ENCODE measurements at places on chromosomes 2 and 18.

DNA sequence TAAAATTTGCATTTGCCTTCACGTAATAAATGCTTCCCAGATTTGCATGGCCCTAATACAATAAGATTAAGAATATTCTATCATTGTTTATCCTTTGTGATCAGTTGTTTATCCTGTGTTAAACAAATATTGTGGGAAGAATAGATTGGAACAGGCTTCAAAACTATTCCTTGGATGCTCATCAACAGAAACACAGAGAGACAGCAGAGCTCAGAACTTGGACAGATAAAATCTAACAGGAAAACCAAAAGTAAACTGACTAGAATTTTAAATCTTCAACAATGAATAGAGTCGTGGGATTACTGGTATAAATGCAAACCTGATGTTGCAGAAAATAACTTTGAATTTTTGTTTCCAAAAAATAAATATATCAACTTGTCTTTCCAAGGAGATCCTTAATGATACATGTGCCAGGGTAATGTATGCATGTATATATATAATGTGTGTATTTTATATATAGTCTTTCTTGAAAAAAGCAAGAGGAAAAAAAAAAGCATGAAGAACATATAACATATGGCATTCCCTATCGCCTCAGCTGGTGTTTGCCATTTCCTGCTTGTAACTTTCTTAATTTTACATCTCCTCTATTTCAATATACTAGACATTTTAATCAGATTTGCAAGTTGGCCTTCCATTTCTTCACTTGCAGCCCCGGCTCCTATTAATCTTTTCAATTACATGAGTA lies 59.9 kb upstream of the TANK start:
- no peak for DNase-seq

GRCh38 chr18:49786019-49786720 lies 27.2 kb downstream of the ACAA2 start:
- DNase-seq, result no peak

GRCh38 chr2:173288561-173288960 lies 66.1 kb upstream of the CDCA7 start:
- DNase-seq, result peak; percentile 82

- peak; percentile 34 for DNase-seq
Measured at GRCh38 chr2:232420463-232421188, 14.0 kb downstream of the ALPG start.

DNA sequence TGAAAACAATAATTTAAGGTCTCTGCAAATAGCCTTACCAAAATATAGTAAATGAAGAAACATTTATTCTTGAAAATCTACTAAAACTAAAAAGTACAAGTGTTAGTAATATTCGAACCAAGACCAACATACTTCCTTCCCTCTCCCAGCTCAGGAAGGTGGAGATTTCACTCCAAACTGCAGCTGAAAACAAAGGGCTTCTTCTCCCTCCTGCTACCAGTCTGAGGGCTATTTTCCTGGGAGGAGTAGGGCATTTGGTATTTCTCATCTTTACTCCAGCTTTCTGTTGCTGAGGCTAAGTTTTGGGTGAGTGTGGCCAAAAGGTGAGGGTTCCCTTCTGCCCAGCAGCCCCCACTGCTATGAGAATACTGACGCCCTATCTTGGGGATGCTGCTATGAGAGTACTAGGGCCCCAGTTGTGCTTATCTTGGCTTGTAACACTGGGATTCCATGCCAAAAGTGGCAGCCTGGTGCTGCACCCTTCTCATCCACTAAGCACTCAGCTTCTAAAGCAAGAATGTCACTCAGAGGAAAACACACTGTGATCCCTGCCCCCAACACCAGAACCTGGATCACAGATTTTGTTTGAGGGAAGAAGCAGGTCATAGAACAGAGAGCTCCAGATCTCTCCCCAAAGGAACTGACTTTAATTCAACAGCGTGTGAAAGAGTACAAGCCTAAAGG lies 130.7 kb upstream of the KLF7 start:
- no peak for DNase-seq

DNA sequence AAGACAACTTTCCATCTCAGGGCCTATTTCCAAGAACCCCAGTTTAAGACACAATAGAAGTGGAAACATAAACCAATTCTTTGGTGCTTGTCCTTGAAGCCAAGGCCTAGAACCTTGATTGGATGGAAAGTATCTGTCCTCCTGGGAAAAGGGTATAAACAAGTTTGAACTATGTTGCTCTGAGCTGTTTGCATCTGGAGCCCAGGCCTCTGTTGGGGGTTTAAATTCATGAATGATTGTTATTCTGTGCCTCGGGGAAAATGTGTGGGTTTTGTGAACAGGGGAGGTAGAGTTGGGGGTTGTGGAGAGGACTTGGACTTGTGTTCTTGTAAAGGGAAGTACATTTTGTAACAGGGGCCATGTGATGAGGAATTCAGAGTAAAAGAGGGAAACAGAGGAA lies 406.1 kb downstream of the SLC4A3 start:
- no peak for DNase-seq

GRCh38 chr2:147543056-147543455 lies 301.8 kb upstream of the ACVR2A start:
- peak; percentile 48 for DNase-seq

DNA sequence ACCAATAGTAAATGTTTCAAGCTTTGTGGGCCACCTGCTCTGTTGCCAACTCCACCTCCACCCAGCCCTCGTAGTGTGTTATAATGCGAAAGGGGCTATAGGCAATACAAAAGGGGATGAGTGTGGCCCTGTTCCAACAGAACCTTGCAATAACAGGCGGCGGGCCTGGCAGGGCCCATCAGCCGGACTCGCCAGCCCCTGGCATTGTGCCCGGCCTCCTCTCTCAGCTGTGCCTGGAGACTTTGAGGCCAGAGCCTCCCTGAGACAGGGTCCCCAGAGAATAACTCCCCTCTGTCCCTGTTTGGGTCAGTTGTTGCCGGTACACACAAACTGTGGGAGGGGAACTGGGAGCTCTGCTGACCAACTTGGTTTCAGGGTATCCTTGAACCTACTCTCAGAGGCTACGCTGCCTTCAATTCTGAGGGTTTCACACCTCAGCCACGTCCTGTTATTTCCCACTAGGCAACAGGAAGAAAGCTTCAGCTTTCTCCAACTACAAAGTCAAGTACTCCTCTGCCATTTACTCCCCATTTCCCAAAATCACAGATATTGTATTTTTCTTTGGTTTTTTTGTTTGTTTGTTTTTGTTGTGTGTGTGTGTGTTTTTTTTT lies 58.0 kb upstream of the ZNF236 start:
- no peak for DNase-seq

- peak; percentile 89 for DNase-seq
Measured at GRCh38 chr2:175742367-175742766, 259.7 kb downstream of the LNPK start.

GRCh38 chr2:69145204-69145603 lies 132.2 kb downstream of the ANTXR1 start:
- DNase-seq, result no peak

DNA sequence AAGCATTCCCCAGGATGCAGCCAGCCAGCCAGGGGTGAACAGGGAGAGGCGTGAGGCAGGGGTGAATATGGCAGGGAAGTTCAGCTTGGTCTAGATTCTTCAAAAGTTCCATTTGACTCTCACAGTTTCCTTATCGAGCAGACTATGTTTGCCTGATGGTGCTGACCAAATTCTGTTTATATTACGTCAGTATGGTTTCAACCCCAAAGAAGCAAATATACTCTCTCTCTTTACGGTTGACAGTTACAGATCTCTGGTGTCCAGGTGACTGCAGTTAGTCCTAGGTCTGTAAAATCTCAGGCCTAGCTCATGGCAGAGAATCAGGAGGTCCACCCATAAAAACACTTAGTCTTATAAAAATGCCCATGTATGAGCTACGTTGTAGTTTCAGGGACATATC lies 38.3 kb upstream of the DNMT3A start:
- DNase-seq, result no peak

DNA sequence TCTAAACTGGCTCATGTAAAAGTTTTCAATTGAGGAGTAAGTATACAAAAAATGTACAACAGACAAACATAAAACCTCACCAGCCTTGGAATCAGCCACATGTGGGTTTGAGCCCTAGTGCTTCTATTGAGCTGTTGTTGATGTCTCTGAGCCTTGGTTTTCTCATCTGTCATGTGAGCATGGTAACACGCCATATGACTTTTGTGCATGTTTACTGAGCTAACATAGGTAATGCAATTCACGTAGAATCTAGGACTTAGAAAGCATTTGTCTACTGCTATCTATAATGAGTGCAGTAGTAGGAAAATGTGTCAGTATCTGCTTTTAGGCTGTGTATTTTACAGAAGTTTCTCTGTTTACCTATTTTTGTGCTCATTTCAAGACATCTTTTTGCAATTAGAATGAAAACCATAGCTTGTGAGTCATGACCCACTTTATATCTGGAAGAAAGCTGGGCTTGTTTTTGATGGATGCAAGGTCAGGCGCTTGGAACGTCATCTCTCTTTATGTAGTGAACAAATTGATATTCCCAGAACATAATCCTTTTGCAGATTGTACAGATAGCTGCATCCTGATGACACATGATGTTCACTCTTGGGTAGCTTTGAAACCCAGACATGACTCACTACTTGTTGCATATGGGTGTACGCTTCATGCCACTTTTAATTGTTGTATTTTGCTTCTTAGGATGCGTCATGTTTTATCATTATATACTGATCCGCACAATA lies 94.3 kb downstream of the RNF144A start:
- DNase-seq, result peak; percentile 6

DNA sequence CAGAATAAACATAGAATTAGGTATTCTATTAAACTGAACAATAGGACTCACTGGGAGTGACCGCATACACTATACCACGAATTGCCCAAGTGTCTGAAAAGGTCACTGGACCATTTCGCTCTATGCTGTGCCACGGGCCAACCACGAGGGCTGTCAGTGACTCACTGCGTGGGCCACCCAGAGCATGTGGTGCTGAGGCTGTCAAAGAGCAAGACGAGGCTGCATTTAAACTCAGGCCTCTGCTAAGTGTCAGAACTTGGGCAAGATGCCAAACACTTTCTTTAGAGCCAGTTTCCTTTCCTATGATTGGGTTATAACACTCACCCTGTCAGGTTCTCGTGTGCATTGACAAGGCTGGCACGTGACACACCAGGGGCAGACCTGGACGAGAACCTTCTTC lies 97.5 kb downstream of the SH3YL1 start:
- DNase-seq, result no peak

DNA sequence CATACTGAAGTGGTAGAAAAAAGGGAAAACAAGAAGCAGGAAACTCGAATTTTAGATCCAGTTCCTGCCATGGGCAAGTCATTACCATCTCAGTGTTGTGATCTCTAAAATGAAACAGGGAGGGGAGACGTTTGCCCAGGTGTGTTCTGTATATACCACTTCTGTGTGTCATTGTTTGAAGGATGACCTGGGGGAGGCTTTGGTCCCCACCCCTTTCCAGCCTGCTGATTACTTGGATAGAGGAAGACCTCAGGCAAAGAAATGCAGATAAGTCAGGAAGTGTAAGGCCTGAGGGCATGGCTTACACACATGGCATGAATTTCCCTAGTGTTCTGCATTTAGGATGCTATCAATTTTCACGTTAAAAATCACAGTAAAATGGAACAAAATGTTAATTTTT lies 205.2 kb upstream of the CXCR4 start:
- no peak for DNase-seq

DNA sequence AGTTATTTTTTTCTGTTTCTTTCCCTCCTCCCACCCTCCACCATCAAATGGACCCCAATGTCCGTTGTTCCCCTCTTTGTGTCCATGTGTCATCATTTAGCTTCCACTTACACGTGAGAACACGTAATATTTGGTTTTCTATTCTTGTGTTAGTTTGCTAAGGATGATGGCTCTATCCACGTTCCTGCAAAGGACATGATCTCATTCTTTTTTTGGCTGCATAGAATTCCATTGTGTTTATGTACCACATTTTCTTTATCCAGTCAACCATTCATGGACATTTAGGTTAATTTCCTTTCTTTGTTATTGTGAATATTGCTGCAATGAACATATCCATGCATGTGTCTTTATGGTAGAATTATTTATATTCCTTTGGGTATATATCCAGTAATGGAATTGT lies 91.3 kb upstream of the TNP1 start:
- no peak for DNase-seq

GRCh38 chr2:231455222-231455621 lies 9.1 kb downstream of the NCL start:
- no peak for DNase-seq

DNA sequence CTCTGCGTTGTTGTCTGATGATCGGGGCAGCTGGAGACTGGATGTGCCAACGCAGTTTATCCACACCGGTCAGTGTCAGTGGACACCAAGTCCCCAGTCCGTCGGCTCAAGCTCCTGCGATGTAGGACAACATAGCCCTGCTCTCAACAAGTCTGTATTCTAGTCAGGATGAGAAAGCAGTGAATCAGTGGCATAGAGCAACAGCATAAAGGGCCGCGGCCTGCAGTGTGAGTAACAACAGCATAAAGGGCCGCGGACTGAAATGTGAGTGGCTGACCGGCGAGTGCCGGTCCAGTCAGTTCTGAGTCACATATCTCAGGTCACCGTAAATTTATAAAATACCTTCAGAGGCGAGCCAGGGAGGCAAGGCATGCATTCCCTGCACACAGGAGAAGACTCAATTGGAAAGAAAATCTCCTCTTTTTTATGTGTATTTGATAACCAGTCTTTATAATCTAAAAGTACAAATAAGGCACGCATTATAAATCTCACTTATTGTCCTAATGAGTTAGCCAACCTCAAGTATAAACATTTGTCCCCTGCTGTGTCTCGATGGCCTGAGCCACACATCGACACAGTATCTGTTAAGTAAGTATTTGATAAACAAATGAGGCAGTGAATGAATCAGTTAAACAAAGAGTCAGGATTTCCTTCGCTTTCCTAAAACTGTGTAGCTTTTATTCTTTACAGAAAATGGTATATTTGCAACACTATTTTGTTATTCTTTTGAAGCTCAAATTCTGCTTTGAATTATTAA lies 33.8 kb upstream of the NFATC1 start:
- no peak for DNase-seq

GRCh38 chr2:58562276-58562675 lies 321.2 kb upstream of the FANCL start:
- peak; percentile 2 for DNase-seq

- peak; percentile 31 for DNase-seq
Measured at GRCh38 chr2:128986026-128986715, 667.5 kb upstream of the HS6ST1 start.

DNA sequence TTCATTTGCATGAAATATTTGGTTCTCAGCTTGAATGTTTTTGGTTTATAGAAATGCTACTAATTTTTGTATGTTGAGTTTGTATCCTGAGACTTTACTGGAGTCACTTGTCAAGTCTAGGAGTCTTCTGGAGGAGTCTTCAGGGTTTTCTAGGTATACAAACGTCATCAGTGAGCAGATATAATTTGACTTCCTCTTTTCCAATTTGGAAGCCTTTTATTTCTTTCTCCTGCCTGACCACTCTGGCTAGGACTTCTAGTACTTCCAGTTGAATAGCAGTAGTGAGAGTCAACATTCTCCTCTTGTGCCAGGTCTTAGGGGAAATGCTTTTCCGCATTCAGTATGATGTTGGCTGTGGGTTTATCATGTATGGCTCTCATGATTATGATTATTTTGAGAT lies 55.4 kb upstream of the THUMPD2 start:
- no peak for DNase-seq

- DNase-seq, result no peak
Measured at GRCh38 chr2:147646818-147647468, 197.9 kb upstream of the ACVR2A start.

All from mammary epithelial cell (primary cell).